Skin of body (tissue), 3 donors: ENCODE measurements at places on chromosomes 3 and 15. TPM values are rescaled to one million over a fixed set of nuclear protein-coding genes. Genes with fewer than 3 reads are reported as not detected.

The REC114 gene
- total RNA-seq, result not detected

The COL6A5 gene
- total RNA-seq, result 0.30 TPM

The WDR93 gene
- 0.20 TPM for total RNA-seq

The TMIE gene
- total RNA-seq, result 0.30 TPM

The CACNA2D2 gene
- 1.4 TPM for total RNA-seq

The PLIN1 gene
- 119 TPM for total RNA-seq

The FANCD2OS gene
- not detected for total RNA-seq

The TJP1 gene
- total RNA-seq, result 76.4 TPM

The PLCL2 gene
- 18.6 TPM for total RNA-seq

The CCDC32 gene
- 15.0 TPM for total RNA-seq

The PROS1 gene
- total RNA-seq, result 27.0 TPM

The TMEM207 gene
- not detected for total RNA-seq

The PLA2G4E gene
- total RNA-seq, result 33.8 TPM

The NMNAT3 gene
- 6.7 TPM for total RNA-seq

The IP6K2 gene
- 67.0 TPM for total RNA-seq

The POMGNT2 gene
- 9.0 TPM for total RNA-seq

The PBRM1 gene
- 83.4 TPM for total RNA-seq

The CCR3 gene
- 0.49 TPM for total RNA-seq

The FMN1 gene
- total RNA-seq, result 11.5 TPM

The CAV3 gene
- total RNA-seq, result 16.4 TPM

The ITIH3 gene
- 0.49 TPM for total RNA-seq

The MAGEL2 gene
- 2.8 TPM for total RNA-seq

The SPATA12 gene
- 0.10 TPM for total RNA-seq

The SIDT1 gene
- 4.4 TPM for total RNA-seq

The AGBL1 gene
- total RNA-seq, result 4.8 TPM

The CORO2B gene
- 2.4 TPM for total RNA-seq

The P3H2 gene
- total RNA-seq, result 37.7 TPM

The PPP2R3A gene
- 24.8 TPM for total RNA-seq

The SH2D7 gene
- not detected for total RNA-seq

The H1-8 gene
- not detected for total RNA-seq

The SLC24A5 gene
- 3.6 TPM for total RNA-seq

The ZCWPW2 gene
- total RNA-seq, result 1.5 TPM

The TMC3 gene
- 0.20 TPM for total RNA-seq

The P2RY12 gene
- total RNA-seq, result 1.7 TPM

The SLCO3A1 gene
- 10.6 TPM for total RNA-seq

The ACAN gene
- total RNA-seq, result 8.3 TPM

The CHRNA3 gene
- total RNA-seq, result 0.39 TPM

The CCR4 gene
- total RNA-seq, result 0.59 TPM

The SPRED1 gene
- 57.2 TPM for total RNA-seq

The TM6SF1 gene
- total RNA-seq, result 4.5 TPM

The LDHAL6B gene
- not detected for total RNA-seq

The SNX1 gene
- total RNA-seq, result 58.2 TPM

The ABHD6 gene
- 11.7 TPM for total RNA-seq

The OR5K2 gene
- not detected for total RNA-seq

The NOX5 gene
- total RNA-seq, result 0.39 TPM

The RASGRP1 gene
- total RNA-seq, result 4.5 TPM

The ETV5 gene
- 16.8 TPM for total RNA-seq

The GHRL gene
- total RNA-seq, result not detected

The STAC gene
- total RNA-seq, result 12.6 TPM

The IMPG2 gene
- total RNA-seq, result 0.59 TPM
